ENCODE measurements at places on chromosomes 2 and 18.

DNA sequence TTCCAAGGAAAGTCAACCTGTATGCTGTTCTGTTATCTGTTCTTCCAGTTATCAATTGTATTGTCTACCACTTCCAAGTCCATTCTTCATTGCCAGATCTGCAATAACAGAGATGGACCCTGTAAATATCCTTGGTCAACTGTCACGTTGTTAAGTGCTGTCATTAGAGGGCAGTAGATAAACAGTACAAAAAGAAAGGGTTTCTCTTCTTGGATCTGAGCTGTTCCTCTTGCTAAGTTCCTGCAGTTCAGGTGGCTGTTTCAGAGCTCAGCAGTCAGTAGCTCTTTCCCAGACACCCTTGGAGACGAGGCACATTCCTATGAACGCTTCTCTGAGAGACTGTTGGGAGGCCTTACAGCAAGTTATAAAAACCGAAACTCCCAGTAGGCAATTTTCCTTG is 957.1 kb upstream of the CHAC2 start:
- peak; percentile 28 for DNase-seq

DNA sequence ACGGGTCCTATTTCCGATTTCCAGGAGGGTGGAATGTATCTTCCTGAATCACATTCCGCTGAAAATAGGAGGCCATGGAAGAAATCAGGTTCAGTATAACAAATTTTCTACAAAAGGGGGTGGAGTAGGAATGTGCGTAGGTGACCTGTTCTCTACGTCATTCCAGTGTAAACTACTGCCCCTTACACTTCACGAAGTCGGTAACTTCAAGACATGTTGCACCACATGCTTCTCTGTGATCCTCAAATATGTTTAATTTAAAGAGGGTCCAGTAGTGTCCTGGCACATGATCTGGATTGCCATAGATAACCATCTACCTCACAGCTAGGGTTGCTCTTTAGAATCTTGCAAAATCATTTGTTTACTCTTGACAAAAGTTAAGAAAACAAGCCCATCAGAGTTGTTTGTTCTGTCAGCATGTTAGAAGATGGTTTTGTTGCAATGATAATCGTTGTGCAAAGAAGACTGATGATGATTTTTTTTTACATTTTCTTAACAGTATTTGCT is 7.5 kb upstream of the CPS1 start:
- DNase-seq, result no peak

DNA sequence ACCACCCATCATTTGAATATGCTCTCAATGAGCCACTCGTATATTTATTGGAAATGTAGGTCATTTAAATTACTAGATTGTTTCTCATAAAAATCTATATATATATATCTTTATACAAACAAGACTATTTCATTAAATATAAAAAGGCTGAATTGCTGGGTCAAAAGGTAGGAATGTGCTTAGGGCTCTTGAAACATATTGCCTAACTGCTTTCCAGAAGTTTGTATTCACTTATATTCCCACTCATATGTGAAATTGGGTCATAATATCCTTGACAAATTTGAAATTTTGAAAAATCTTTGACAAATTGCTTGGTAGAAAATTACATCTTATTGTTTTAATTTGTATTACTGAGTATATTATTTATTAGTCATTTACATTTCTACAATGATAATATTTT is 999.8 kb upstream of the CDH2 start:
- DNase-seq, result peak; percentile 44

GRCh38 chr2:168698969-168699368 is 103.5 kb upstream of the NOSTRIN start:
- no peak for DNase-seq

- DNase-seq, result no peak
These were observed 7.7 kb upstream of the STK39 start for GRCh38 chr2:168255103-168255502.

DNA sequence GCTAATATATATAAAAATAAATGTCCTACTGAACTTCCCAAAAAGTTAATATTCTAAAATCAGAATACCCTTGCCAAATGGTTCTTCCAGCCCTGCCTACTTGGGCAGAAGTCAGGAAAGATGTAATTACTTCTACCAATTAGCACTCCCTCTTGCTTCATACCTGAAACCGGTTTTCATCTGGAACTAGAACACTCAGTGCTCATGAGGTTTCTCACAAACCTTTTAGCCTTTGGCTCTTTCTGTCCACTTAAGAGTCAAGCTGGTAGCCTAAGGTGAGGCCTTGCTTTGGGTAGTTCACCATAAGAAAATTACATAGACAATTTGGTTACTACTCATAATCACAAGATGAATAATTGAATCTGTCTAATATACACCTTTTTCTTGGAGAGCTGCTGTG is 4.1 kb downstream of the DSG3 start:
- no peak for DNase-seq

GRCh38 chr2:149904352-149905175 is 317.0 kb upstream of the MMADHC start:
- peak; percentile 91 for DNase-seq

DNA sequence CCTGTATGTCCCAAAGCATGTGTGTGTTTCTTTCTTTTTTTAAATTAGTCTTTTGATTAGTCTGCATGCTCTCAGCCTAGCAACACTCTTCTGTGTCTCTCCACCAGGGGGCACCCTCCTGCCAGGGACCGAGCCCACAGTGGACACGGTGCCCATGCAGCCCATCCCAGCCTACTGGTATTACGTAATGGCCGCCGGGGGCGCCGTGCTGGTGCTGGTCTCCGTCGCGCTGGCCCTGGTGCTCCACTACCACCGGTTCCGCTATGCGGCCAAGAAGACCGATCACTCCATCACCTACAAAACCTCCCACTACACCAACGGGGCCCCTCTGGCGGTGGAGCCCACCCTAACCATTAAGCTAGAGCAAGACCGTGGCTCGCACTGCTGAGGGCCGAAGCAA is 93.8 kb downstream of the NRP2 start:
- DNase-seq, result peak; percentile 54

All from amniotic epithelial cell (primary cell).